Dermis microvascular lymphatic vessel endothelial cell (primary cell): ENCODE measurements at places on chromosomes 7 and 10. TPM values are rescaled to one million over a fixed set of nuclear protein-coding genes. Genes with fewer than 3 reads are reported as not detected.

The AKR1C4 gene
- 0.13 TPM in 1 of 2 replicates, not detected in the other for total RNA-seq

- DNase-seq = no peak
Measured at GRCh38 chr7:16589881-16590280, 55.7 kb downstream of the ANKMY2 start.

DNA sequence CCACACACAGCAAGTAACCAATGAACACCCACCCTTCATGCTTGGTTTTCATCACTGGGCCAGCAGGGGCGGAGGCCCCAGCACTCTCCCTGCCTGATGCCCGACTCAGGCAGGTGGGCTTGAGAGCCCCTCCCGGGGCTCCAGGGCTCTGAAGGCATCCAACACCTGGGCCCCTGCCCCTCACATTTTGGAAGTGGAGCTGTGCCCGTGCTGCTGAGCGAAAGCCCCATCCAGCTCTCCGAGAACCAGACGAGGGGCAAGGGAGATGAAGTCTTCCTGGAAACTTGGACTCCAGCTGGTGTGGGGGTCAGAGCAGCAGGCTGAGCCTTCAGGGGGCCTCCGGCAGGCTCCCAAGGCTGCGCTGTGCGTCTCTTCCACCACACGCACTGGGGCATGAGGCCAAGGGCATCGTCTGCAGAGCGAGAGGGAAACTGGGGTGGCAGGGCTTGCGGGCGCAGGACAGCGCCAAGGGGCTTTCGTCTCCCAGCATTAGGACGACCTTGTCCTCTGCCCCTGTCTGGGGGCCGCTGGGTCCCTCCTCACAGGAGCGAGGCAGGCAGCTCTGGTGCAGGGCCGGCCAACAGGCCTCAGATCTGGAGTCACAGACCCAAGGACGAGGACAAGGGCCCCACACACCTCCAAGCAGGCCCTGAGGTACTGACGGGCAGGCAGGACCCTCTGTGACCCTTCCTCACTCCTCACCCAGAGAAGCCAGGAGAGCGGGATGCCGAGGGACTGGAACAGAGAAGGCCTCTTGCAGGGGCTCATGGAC, 108.3 kb upstream of the FAM20C start:
- DNase-seq = no peak

- peak; percentile 61 for DNase-seq
Measured at GRCh38 chr10:7306147-7306546, 104.7 kb downstream of the SFMBT2 start.

DNA sequence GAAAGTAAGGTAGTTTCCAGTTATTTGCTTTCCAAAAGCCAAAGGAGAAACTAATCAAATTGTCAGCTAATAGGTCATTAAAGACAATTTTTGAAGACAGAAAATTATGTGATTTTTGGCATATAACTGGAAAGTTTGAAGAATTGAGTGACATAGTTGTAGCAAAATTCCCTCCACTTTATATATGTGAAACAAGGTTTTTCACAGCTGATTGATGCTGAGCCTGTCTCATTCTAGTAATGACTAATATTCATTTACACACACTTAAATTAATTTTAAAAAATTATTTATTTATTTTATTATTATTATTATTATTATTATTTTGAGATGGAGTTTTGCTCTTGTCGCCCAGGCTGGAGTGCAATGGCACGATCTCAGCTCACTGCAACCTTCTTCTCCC, 16.3 kb upstream of the SIRT1 start:
- no peak for DNase-seq

- no peak for DNase-seq
Measured at GRCh38 chr7:41428381-41428780, 274.5 kb downstream of the INHBA start.

DNA sequence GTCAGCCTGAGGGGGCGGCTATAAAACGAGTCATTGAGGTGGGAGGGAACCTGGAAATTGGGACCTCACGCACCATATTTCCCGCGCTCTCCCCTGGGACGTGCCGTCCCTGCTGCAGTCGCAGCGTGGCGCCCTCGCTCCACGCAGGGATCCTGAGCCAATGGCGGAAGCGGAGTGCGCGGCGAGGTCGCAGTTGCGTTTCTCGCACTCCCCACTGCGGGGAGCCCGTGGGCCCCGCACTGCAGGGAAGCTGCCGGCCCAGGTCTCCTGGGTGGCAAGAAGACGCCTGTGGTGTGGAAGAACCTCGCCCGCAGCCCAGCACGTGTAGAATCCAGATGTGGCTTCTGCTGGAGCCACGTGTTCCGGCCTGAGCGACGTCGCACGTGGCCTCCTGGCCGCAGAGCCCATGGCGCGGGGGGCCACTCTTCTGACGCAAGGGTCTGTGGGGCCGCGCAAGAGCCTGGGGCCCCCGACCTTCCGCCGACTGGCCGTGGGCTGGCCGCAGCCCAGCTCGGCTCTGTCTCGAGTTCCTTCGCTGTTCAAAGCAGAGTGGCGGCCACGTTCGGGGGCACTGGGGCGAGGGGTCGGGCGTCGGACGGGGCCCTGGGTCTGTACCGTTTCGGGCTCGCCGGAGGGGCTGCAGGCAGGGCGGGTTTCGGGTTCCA, 26.4 kb downstream of the HIF1AN start:
- peak; percentile 50 for DNase-seq

The HOXA1 gene
- total RNA-seq = 0.51 and 1.0 TPM in 2 replicates

DNA sequence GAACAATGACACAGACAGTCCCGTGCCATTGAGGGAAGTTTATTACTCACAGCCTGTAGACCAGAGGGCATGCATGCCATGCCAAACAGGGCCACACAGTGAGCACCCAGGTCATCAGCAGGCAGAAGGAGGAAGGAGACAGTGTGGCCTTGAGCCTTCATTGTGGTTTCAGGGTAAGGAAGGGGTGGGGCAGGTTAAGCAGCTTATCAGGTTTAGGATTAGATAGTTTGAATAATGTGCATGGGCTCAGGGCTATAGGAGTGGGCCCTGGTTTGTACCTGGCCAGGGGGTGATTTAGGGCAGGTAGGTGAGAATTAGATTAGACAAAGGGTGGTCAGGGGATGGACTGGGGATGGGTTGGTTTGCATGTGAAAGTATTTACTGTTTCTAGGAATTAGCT, 67.9 kb downstream of the ADCY1 start:
- no peak for DNase-seq

DNA sequence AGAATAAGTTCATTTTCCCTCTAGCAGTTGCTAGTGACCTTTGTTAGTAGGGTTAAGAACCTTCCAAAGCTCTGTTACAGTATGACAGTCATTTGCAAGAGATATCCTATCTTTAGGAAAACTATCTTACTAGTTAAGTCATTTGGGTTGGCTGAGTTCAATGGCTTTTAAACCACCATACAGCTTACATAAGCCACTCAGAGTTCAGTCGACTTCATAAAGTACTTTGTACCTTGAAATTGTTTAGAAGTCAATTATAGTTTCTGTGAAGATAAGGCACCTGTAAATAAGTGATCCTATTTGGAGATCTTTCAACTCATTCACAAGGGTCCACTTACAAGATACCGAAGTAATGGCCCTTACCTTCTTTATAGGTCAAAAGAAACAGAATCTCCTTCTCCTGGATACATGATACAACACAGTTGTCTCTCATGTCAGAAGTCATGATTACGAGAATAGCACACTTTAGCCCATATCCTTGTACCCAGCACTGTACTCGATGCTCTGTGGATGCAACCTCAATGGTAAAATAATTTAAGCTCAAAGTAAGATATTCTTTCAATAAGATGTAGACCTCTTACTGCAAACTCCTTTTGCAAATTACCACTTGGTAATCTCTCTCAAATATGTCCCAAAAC, 11.9 kb upstream of the ABCC2 start:
- DNase-seq = no peak

- DNase-seq = no peak
Measured at GRCh38 chr10:15795036-15795792, 65.1 kb downstream of the MINDY3 start.

The ZP3 gene
- total RNA-seq = 1.7 and 2.5 TPM in 2 replicates

- no peak for DNase-seq
Measured at GRCh38 chr10:815338-816090, 116.0 kb downstream of the LARP4B start.

GRCh38 chr10:4266416-4267085, 481.5 kb upstream of the KLF6 start:
- no peak for DNase-seq
